ENCODE measurements at places on chromosomes 1 and 21. TPM values are rescaled to one million over a fixed set of nuclear protein-coding genes. Genes with fewer than 3 reads are reported as not detected.

The FCAMR gene
- not detected for polyA plus RNA-seq

The LPAR3 gene
- 4.8 TPM for polyA plus RNA-seq

The RXRG gene
- polyA plus RNA-seq: not detected

The HIVEP3 gene
- polyA plus RNA-seq: 4.8 TPM

The UBL4B gene
- not detected for polyA plus RNA-seq

The IGSF3 gene
- 0.05 TPM for polyA plus RNA-seq

The GJA9 gene
- not detected for polyA plus RNA-seq

The PRAMEF13 gene
- polyA plus RNA-seq: not detected
